SK-MEL-5 (cell line): ENCODE measurements at places on chromosomes 2 and 18.

DNA sequence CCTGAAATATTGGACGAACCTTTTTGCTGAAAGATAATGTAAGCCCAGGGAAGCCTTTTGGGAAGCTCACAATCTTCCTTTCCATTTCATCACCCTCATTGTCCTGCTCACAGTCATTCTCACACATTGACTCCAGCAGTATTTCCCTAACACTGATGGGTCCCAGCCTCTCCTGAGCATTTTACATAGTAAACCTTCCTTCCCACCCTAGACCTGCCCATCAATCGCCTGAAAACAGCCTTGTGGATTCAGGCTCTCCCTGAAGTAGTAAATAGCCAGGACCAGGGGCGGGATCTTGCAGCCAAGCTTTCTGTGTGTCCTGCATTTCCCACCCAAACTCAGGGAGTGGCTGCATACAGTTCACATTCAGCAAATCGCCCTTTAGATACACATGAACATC, 149.9 kb downstream of the CYRIA start:
- DNase-seq = no peak

- DNase-seq = no peak
Measured at GRCh38 chr2:195121341-195121740, 535.7 kb upstream of the SLC39A10 start.

- no peak for DNase-seq
Measured at GRCh38 chr18:12462242-12462641, 54.5 kb downstream of the PRELID3A start.

DNA sequence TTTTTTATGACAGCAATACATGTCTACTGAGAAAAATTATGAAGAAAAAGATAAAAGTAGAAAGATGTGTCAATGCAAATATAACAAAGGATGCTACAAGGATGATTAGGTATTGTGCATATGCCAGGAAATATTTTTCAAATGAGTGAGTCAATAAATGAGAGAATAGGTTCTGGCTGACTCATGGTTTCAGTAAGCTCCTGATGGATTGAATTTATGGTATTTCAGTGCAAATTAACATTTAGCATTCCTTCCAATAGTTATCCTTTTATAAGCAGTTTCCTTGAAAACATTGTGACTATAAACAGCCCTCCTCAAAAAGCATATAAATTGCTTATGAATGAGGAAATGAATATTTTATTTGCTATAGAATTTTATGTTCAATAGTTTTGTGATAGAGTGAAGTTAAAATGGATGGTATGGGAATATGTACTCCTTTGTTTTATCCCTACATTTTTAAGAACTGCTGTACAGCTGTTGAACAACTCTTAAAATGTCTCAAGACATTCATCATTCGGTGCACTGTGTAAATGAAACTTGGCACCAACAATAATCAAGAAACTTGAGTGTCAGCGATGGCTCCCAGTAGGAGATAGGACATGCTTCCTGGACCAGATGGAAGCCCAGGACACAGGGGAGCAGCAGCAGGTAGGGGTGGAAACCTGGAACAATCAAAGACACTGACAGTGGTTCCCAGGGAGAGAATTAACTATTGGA, 144.7 kb downstream of the PMAIP1 start:
- DNase-seq = no peak

DNA sequence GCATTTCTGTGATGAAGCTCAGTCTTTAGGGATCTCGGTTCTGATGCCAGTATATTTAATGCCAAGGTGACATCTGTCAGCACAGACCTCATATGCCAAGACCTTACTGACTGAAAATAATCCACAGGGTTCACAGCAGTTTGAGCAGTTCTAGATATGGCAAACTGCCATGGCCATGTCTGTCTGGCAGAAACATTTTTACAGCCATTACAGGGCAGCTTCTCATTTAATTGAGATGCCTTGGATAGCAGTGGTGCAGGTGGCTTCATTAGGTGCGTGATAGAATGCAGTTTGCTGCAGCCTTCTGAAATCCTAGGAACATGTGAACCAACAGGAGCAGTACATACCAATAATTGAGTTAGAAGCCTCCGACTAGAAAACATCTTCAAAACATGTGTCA, 510.6 kb downstream of the XIRP2 start:
- DNase-seq = no peak

GRCh38 chr2:169715379-169716237, 18.0 kb upstream of the KLHL23 start:
- DNase-seq = no peak

- DNase-seq = no peak
Measured at GRCh38 chr2:5285872-5286769, 406.1 kb upstream of the SOX11 start.

DNA sequence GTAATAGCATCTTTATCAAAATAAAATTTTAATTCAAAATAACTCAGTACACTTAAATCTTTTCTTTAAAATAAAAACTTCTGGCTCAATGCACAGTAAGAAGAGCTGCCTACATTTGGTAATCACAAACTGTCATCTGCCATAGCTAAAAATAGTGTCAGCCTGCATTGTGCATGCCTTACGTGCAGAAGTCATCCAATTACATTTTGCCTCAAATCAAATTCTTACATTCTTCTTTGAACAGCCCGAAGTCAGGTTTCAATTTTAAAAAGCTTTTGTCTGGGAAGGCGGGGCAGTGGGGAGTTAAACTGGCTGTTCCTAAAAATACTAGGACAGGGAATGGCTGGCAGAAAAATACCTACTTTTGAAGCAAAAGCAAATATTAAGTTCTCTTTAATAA, 51.1 kb downstream of the RTN4 start:
- DNase-seq = no peak

GRCh38 chr2:101188683-101189405, 37.7 kb upstream of the TBC1D8 start:
- peak; percentile 63 for DNase-seq

- DNase-seq = no peak
Measured at GRCh38 chr2:152473151-152473857, 138.3 kb downstream of the FMNL2 start.

DNA sequence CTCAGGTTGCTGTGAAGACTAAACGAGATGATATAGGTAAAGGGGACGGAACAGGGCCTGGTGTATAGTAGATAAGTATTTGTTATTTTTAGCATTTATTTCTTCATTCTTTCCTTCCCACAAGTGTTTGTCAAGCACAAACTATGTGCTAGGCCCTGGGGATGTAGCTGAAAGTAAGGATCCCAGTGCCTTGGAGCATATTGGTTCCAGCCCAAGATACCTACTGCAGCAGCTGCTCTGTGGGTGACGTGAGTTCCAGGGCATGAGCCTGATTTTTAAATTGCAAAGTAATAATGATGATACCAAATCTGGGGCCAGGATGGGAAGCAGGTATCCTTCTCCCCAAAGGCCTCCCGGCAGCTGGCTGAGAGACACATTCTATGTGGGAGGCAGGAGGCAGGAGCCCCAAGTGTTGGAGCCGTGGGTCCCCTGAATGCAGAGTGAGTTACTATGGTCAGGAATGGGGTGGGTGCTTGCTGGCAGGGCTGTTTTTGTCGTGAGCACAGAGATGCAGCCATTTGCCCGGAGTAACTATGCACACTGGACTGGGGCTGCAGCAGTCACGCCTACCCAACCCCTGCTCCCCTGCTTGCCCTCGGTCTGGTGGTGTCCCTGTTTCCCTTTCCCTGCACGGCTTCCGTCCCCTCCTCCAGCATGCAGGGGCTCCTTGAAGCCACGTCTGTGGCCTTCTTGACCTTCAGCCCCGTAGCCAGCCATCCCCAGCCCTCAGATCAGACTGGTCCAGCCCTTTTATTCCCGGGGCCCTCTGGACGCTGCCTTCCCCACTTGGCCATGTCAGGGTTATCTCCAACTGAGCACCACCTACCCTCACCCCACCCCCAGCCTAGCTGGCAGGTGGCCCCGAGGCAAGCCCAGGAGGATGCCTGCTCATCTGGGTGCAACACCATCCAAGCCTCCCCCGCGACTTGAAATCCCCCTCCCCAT, 52.4 kb downstream of the INHBB start:
- no peak for DNase-seq

DNA sequence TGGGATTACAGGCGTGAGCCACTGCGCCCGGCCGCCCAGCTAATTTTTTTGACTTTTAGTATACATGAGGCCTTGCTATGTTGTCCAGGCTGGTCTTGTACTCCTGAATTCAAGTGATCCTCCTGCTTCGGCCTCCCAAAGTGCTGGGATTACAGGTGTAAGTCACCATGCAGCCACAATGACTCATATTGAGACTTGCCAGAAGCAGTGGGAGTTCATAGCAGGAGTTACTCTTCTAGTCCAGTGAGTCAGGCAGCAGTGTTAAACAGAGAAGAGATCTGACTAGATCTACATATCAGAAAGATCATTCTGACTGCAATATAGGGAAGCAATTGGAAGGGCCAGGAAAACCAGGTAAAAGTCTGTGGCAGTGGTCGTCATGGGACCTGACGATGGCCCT, 1.5 kb upstream of the FLACC1 start:
- no peak for DNase-seq

DNA sequence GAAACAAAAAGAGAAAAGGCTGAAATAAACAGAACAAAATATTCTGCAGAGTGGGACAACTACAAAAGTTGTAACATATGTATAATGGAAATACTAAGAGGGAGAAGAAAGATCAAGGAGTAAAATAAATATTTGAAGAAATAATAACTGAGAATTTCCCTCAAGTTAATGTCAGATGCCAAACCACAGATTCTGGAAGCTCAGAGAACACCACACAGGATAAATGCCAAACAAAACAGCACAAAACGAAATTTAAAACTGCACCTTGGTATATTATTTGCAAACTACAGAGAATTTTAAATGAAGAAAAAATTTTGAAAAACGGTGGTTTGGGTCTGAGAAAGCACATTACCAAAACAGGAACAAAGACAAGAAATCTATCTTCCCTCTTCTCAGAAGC, 1588.9 kb upstream of the TMEFF2 start:
- no peak for DNase-seq

DNA sequence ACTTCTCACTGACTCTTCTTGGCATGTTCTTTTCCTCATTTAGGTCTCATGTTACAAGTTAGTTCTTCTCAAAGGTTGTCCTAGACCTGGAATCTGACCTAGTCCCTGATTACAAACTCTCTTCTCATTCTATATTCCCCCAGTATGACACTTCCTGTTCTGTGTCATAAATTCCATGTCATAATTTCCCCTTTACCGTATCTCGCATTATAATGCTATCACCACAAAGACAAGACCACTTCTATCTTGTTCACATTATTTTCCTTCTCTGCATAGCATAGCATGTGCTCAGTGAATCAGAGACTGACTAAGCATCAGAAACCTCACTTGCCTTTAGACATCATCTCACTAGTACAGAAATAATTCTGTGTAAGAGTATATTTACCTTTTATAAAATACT, 63.6 kb upstream of the CAVIN2 start:
- DNase-seq = no peak

GRCh38 chr2:219386532-219387280, 1.0 kb downstream of the DNPEP start:
- no peak for DNase-seq

GRCh38 chr2:106223347-106223746, 29.2 kb upstream of the UXS1 start:
- DNase-seq = no peak

DNA sequence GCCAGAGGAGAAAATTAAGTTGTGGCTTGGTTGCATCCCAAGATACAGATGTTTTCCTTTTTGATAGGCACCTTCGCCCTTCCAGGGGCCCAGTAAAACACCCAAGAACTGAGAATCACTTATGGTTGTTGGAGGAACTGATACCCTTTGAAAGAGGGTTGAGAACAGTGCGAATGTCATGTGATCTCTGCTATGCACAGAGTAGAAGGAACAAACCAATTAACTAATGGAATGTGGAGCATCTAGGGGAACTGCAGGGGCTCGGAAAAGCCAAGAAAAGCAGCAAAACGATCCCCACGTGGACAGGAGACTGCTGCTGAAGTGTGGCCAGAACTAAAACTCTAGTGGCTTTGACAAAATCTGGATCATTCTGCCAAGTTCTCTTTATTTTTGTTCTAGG, 58.8 kb downstream of the APOB start:
- no peak for DNase-seq

DNA sequence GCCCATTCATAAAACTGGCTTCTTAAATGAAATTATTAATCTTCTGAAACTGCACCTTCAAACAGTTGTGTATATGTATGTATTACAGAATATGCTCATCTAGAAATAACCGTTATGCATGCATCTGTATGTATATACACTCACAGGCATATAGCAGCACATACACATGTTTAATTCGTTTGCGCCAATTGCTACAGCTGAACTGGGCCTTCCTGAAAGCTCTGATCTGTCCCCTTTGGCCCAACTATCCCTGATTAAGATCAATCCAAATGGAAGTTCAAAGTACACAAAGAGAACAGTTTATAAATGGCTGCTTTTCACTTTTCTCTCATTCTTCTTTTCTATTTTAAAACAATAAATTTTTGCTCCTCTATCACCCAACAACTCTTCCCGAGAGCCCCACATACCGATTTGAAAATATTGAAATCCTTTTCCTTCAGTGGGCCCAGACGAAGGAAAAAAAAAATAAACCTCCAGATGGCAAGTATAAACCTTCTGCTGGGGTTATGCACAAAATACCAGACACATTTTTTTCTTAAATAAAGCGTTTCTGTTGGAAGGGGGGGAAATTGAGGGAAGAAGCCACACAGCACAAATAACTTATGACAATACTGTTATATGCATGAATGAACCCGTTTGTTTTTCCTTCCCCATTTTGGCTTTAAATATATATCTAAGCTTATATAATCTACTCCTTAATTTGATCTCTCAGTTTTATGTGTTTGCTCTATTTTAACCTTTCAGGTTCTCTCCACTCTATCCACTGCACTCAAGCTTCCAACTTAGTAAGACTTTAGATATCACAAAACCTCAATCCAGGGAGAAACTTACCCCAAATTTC, 267.3 kb downstream of the TCF4 start:
- DNase-seq = no peak

DNA sequence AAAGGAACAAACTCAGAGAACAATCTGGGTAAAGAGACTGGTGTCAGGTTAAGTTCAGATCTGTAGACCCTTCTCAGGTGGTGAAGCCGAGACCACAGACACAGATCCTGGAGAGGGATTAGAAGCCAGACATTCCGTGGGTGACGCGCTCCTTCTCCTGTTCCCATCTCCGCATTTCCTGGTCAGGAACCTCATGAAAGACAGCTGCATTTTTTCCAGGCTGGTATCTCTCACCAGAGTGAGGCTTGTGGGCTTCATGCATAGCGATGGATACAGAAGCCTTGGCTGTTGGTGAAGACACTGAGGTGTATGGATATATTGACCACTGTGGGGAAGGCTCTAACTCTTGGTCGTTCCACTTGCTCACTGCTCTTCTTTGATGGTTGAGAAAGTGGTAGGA, 152.6 kb downstream of the FAM210A start:
- DNase-seq = no peak

- no peak for DNase-seq
Measured at GRCh38 chr2:57460396-57461276, 586.0 kb upstream of the VRK2 start.

GRCh38 chr18:39596891-39597290, 2031.3 kb upstream of the CELF4 start:
- DNase-seq = peak; percentile 90

DNA sequence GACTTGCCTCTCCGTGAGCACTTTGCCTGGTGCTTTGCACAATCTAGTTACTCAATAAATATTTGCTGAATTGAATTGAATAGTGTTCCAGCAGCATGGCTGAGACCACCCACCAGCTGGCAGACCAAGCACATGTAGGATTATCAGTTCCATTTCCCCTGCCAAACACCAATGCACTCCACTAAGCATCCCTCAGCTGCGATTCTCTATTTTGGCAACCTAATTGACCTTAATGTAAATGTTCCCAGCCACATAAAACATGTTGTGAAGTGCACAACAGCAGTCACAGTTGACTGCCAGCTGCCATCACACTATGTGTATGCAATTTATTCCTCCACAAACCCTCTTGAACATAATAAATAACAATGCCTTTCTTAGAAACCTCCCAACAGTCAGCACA, 1879.4 kb upstream of the PIK3C3 start:
- DNase-seq = no peak

GRCh38 chr2:37797081-37797480, 125.6 kb upstream of the CDC42EP3 start:
- DNase-seq = no peak
